WERI-Rb-1 (cell line): ENCODE measurements at places on chromosomes 11 and 22.

GRCh38 chr22:37079668-37080171 lies 28.2 kb downstream of the KCTD17 start:
- no peak for DNase-seq

- DNase-seq = no peak
Observed at GRCh38 chr11:95720195-95720594, 69.4 kb downstream of the FAM76B start.

- DNase-seq = no peak
Observed at GRCh38 chr22:43467216-43467940, 55.6 kb downstream of the MPPED1 start.

DNA sequence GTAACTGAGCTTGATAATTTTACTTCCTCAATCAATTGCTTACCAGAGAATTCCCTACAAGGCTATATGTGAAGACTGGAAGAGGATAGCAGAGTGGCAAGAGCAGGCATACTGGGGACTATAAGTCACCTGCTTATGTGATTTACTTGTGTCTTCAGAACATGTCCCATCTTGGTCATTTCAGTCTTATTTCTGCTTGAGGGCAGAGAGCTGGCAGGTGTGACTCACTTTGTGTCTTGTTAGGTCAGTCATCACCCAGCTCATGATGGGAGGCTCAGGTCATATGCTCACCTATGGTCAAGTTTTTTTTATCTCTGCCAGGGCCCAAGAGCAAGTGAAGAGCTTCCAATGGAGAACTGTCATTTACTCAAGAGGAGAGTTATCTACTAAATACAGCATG lies 6.2 kb downstream of the SRSF8 start:
- DNase-seq = no peak

GRCh38 chr11:64805481-64805880 lies 2.5 kb upstream of the MAP4K2 start:
- no peak for DNase-seq
